ENCODE measurements at places on chromosomes 2 and 18.

DNA sequence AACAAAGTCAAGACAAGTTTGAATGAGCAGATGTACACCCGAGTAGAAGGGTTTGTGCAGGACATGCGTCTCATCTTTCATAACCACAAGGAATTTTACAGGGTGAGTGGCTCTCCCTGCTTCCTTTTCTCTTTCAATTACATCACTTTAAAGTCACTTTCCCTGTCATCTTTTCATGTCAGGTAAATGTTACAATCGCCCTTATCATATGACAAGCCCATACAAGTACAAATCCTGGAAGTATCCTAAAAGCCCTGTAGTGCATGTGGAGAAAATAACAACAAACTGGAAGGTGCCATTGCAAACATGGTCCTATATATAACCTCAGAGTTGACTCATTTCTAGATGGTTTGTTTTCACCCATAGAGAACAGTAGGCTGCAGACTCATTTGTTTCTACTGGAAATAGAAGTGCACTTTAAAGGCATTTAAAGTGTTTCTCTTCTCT is 126.0 kb downstream of the SP100 start:
- DNase-seq: peak; percentile 57

DNA sequence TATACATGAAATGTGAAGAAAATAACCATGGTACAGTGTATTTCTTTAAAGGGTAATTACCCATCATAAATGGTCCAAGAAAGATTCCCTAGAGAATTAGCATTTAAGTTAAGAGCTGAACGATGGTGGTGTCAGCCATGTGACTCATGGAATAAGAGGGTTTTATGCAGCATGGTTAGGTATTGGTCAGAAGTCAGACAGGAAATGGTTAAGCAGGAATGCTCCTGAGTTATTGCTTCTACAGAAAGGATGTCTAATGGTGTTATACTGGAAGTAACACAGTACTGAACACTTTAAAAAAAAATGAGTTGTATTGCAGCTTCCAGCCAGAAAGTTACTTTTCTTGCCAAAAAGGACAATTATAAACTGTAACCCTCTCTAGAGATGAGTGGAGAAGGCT is 72.7 kb upstream of the UBE2E3 start:
- no peak for DNase-seq

DNA sequence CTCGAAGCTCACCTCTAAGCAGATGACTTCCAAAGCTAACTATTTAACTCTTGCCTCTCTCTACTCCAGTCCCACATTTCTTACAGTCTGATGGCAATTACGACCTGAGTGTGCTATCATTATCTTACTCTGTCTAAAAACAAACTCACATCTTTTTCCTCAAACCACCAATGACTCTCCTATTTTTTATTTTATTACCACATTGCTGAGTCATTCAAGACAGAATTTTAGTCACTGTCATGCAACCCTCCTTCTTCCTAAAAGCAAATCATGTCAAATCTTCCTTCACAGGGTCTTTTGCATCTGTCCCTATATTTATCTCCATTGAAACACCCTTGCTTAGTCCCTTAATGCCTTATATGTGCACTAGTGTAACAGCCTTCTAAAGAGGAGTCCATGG is 34.6 kb upstream of the C2orf15 start:
- no peak for DNase-seq

GRCh38 chr18:77173275-77174030 is 40.9 kb upstream of the MBP start:
- no peak for DNase-seq

GRCh38 chr2:115413791-115414190 is 971.4 kb downstream of the DPP10 start:
- DNase-seq: no peak

DNA sequence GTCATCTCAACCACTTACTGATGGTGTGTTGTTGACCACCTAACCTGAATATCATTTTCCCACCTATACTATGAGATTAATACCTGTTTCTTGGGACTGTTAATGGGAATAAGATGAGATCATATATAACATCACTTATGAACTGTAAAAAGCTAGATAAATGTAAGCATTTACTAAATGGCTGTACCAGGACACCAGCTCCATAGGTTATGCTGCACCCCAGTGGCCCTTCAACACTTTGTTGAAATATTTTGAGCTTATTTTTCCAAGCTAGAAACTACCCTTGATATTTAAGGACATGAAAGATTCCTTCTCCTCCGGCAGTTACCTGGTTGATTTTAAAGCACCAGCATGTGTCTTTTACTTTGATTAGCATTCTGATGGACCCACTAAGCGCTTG is 138.0 kb upstream of the CDCA7 start:
- no peak for DNase-seq

- DNase-seq: no peak
These were observed 93.2 kb upstream of the DLX2 start for GRCh38 chr2:172195836-172196376.

DNA sequence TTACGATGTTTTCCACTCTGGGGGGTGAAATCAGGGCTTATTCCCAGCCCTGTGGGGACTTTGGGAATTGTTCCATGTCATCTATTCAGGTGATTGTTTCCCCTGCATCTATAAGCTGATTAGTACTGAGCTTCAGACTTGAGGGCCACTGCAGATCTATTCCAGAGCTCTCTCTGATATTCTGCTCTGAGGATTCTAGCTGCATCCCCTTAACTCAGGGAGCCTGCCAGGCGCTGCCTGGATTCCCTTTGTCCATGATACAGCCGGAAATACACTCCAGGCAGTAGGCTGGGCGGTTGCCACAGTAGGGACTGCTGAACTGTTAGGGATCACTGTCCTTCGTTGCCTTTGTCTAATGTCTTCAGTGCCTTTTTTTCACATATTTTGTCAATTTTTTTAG is 31.3 kb downstream of the PTRHD1 start:
- no peak for DNase-seq

DNA sequence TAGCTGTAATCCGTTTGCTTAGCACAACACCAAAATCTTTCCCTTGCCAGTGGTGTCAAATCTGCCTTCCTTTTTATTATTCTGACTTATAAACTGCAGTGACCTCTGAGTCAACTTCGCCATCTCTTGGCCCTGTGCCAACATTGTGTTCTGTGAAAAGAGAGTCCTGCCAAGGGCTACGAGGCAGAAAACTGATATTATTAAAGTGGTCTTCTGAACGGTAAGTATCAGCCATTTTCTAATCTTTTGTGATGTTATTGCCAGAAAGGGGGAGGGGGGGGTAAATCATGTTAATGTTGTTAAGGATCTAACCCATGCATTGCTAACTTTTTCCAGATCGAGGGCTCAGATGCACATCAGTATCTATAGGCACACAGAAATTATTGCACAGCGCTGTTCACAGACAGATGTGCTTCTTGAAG is 121.5 kb upstream of the LTBP1 start:
- DNase-seq: no peak

- no peak for DNase-seq
These were observed 113.2 kb downstream of the SH3BP4 start for GRCh38 chr2:235064976-235065375.

Measured in GM10248 (cell line).